ENCODE measurements at places on chromosomes 2 and 18.

- no peak for DNase-seq
Observed at GRCh38 chr2:4883375-4883774, 808.8 kb upstream of the SOX11 start.

DNA sequence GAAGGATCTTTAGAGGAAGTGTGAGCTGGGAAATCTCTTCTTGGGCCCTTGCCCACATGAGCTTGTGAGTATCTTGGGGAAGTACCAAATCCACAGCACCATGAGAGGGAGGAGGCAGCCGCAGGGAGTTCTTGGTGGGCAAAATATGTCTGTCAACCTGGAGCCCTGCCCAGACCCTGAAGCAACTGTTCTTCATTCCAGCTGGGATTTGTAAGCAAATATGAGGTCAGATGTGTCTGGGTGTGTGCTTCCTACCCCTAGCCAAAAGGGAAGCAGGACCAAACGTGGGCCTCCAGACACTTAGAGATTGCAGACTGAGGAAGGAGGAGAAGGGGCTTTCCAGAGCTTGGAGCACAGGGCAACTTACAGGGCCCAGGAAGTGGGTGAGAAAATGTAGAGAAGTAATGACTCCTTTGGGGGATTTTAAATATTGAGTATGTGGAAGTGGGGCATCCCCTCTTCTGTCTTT is 41.9 kb downstream of the TMEM247 start:
- no peak for DNase-seq

DNA sequence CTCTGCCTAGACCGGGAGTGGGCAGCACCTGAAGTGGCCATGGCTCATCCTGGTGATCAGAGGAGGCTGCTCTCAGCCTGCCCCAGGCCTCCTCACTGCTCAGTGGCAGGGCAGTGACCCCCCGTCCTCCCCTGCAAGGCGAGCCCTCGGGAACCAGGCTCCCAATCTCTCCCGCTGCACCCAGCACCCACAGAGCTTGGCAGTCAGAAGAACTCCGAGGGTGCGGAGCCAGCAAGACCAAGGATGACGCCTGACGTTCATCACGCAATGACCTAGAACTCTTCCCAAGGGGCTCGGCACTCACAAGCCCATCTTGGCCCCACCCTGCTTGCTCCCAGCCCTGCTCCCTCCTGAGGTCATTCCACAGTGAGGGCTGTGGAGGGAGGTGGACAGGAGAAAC is 189.8 kb upstream of the SALL3 start:
- no peak for DNase-seq

GRCh38 chr2:228474466-228474865 is 293.0 kb upstream of the SPHKAP start:
- no peak for DNase-seq

GRCh38 chr2:70357684-70358071 is 55.8 kb upstream of the FAM136A start:
- no peak for DNase-seq

- DNase-seq: no peak
Observed at GRCh38 chr18:21321711-21322110, 79.7 kb downstream of the GREB1L start.

GRCh38 chr18:46163091-46163490 is 58.9 kb downstream of the HAUS1 start:
- no peak for DNase-seq

GRCh38 chr2:19474128-19474527 is 115.7 kb upstream of the OSR1 start:
- no peak for DNase-seq

DNA sequence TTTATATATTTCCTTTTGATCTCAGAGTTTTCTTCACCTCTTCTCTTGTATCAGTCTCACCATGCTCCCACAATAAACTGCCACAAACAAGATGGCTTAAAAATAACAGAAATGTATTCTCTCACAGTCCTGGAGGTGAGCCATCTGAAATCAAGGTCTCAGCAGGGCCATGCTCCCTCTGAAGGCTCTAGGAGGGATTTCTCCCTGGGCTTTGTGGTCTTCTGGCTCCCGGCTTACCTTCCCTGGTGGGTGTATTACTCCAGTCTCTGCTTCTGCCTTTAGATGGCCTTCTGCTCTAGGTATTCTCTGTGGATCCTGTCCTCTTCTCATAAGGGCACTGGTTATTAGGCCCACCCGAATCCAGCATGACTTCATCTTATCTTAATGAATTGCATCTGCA is 994.7 kb upstream of the POU3F3 start:
- DNase-seq: no peak

- no peak for DNase-seq
Observed at GRCh38 chr2:119266091-119266589, 42.5 kb downstream of the STEAP3 start.

GRCh38 chr2:83860320-83860719 is 598.8 kb downstream of the SUCLG1 start:
- no peak for DNase-seq

DNA sequence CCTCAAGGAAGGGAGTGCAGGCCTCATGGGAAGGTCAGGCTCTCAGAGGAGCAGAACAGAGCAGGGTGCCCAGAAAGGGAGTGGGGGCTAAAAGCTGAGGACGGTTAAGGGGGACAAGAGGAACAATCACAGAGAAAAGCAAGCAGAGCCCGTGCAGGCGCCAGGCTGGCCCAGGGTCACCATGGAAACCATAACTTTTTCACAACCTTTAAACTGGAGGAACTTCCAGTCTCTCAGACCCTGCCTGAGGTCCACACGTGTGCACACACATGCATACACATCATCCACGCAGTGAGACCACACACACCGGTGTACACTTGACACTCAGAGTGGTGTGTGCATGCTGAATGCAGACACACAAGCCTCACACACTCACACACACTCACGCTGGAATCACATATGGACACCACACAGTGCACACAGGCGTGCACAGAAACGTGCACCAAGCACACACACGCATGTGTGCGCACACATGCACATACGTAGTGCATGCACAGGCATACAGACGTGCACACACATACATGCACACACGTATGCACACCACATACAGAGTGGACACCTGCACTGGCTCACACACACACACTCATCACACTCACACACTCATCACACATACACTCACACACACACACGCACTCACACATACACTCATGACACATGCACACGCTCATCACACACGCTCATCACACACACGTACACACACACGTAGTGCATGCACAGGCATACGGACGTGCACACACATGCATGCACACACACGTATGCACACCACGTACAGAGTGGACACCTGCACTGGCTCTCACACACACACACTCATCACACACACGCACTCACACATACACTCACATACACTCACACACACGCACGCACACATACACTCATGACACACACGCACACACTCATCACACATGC is 37.2 kb upstream of the SNED1 start:
- DNase-seq: no peak

GRCh38 chr2:197383825-197384224 is 51.0 kb downstream of the SF3B1 start:
- DNase-seq: no peak

- DNase-seq: no peak
Observed at GRCh38 chr18:54952026-54952425, 7.2 kb downstream of the CCDC68 start.

- no peak for DNase-seq
Observed at GRCh38 chr2:107502539-107502938, 324.2 kb upstream of the RGPD4 start.

GRCh38 chr2:162123806-162124758 is 28.0 kb downstream of the GCG start:
- no peak for DNase-seq

DNA sequence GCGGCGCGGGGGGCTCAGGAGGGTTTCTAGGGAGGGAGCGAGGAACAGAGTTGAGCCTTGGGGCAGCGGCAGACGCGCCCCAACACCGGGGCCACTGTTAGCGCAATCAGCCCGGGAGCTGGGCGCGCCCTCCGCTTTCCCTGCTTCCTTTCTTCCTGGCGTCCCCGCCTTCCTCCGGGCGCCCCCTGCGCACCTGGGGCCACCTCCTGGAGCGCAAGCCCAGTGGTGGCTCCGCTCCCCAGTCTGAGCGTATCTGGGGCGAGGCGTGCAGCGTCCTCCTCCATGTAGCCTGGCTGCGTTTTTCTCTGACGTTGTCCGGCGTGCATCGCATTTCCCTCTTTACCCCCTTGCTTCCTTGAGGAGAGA is 5.2 kb downstream of the PROC start:
- DNase-seq: no peak

DNA sequence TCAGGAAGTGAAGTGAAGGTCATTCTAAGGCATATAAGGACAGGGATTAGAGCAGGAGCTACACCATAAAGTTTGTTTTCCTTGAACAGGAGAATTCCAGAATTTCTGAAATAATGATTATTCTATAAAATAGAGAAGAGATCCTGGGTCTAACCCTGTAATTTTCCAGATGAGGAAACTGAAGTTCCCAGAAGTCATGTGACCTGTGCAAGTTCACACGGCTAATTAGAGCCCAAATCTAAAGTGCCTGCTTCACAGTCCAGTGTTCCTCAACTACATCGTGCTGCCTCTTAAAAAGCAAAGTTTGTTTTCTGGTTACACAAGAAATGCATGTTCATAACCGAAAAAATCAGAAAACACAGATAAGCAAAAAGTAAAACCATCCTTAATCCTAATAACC is 34.9 kb downstream of the PLB1 start:
- DNase-seq: no peak

DNA sequence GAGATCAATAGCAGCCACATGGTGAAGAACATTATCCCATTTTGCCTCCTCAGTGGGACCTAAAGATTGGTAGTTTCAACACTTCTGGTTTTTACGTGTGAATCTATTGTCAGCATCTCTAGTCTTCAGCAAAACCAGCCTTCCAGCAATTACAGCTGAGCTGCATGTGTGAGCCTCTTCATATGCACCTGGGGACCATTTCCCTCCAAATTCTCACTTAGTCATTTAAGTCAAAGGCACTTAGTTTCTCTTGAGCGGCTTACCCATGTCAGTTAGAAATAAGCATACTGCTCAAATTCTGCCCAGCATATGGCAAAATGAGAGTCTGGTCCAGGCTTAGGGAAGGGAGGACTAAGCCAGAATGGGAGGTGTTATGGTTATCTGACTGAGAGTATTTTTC is 99.7 kb upstream of the NXPH2 start:
- no peak for DNase-seq

DNA sequence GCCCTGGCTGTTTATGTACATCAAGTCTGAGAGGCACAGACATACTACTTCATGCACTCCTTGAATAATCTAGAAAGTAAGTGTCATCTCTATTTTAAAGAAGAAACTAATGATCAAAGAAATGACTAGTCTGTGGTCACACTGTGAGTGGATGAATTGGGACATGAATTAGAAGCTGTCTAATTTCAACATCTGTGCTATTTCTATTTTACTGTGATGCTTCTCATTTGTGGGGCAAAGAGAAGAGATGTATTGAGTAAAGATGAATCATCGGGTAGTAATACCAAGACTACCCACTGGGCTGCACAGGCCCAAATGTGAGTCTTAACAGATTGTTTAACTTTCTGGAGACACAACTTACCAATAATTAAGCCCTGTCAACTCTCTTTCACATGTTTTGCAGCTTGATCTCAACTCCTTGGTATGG is 42.4 kb upstream of the MTIF2 start:
- no peak for DNase-seq

GRCh38 chr2:30022444-30023071 is 101.2 kb upstream of the ALK start:
- DNase-seq: no peak

DNA sequence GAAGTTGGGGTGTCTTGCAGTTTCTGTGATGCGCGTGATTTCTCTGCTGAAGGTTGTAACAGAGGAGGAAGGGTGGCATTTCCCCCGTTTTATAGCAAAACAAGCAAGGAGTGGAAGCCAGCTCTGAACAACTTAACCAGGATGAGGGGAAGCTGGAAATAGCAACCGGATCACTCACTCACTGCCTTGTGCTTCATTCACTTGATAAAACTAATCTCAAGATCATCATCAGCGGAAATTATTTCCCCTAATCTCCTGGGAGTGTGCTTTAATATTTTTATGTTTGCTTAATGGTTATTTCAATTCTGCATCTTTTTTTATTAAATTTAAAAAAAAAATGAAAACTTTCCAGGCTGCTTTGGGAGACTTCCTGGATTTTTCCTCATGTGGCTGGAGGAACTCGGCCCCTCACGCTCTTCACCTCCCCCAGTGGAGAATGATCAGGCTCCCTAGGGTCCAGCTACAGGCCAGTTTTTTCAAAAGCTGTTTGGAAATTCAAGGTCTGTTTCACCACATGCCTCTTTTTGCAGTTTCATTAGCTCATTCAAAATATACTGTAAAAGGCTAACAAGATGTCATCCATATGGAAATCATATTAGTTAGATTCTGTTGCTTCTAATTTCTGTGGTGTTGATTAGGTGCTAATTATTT is 31.7 kb downstream of the CABLES1 start:
- no peak for DNase-seq

DNA sequence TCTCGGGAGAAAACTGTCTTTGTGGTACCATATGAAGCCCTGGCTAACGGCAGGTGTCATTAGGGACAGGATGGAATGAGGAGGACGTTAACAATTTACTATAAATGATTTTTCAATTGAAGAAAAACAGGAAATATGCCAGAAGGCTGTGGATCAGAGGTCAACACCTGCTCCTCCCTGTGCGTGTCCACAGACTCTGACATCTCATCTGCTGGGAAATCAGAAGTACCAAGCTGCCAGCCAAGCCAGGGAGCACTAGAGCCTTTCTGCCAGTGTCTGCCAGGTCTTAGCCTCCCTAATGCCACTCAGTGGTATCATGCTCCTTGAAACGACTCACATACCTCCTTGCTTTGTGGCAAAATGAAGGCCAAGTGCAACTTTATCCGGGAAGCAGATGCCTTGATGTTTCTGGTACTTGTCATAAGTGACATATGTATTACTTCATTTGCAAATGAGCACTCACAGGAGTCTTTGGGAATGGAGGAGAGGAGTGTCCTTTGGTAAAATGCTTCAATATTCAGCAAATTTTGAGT is 541.1 kb downstream of the SATB2 start:
- no peak for DNase-seq

- no peak for DNase-seq
Observed at GRCh38 chr2:173667415-173667814, 297.8 kb downstream of the SP3 start.

GRCh38 chr2:206082298-206082843 is 3.6 kb downstream of the INO80D start:
- no peak for DNase-seq

DNA sequence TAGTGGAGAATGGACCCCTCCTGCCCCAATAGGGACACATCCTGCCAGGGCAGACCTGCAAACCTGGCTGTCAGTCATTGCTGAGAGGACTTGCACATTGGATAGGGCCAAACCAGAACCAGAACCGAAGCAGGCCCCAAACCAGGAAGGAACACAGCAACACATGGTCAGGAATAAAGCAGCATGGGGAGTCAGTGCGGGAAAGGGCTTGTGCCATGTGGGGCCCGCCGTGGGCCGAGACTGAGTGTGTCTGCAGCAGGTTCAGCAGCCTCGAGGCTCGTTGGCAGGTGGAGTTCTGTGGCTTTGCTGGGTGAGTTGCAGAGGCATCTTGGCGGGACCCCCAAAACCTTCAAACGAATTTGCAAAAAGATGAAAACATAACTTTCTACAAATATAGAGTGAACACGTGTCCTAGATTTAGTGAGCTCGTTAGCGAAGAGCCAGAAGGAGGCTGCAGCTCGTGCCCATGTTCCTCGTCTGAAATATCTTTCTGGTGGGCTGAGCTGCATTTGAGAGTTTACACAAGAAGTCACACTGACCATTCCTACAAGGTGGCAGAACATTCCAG is 44.9 kb upstream of the LDLRAD4 start:
- no peak for DNase-seq

GRCh38 chr2:152046940-152047339 is 51.9 kb downstream of the CACNB4 start:
- no peak for DNase-seq
